ENCODE measurements at places on chromosomes 1 and 21.

- peak; percentile 62 for DNase-seq
Measured at GRCh38 chr1:184050636-184051035, 894 bp upstream of the TSEN15 start.

DNA sequence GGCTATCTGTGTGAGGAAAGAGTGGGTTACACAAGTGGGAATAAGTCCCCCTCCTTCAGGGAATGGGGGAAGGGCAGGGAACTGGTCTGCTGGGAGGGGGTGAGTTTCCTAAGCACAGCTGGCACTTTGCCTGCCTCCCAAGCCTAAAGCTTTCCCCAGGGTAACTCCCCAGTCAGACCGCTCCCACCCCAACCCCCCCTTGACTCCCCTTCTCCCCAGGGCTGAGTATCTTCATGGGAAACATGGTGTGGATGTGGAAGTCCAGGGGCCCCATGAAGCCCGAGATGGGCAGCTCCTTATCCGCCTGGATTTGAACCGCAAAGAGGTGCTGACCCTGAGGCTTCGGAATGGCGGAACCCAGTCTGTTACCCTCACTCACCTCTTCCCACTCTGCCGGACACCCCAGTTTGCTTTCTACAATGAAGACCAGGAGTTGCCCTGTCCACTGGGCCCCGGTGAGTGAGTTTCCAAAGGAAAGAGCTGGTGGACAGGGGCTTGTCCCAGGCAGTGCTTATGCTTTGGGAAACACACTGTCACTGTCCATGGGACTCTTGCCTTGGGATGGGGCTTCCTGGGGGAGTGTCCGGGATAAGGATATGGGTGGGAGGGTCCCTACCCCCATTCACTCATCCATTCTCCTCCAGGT lies 14.9 kb downstream of the MOV10 start:
- DNase-seq: no peak

GRCh38 chr1:25544819-25545218 lies 1.4 kb downstream of the LDLRAP1 start:
- DNase-seq: no peak

DNA sequence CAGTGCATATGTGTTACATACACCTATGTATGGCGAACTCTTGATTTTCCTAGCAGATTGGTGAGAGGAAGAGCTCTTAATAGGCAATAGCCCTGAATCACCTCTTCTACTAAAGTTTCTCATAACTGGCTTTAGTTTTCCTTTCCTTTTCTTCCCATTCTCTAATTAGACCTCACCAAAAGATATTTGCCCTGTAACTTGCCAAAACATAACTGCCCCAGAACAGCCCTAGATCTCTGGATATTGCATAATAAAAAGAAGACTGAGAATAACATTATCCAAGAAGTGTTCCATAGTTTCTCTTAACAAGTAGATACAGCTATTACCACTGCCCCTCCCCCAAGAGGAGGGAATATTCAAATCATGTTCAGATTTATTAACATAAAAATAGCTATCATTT lies 16.3 kb downstream of the SGIP1 start:
- no peak for DNase-seq

DNA sequence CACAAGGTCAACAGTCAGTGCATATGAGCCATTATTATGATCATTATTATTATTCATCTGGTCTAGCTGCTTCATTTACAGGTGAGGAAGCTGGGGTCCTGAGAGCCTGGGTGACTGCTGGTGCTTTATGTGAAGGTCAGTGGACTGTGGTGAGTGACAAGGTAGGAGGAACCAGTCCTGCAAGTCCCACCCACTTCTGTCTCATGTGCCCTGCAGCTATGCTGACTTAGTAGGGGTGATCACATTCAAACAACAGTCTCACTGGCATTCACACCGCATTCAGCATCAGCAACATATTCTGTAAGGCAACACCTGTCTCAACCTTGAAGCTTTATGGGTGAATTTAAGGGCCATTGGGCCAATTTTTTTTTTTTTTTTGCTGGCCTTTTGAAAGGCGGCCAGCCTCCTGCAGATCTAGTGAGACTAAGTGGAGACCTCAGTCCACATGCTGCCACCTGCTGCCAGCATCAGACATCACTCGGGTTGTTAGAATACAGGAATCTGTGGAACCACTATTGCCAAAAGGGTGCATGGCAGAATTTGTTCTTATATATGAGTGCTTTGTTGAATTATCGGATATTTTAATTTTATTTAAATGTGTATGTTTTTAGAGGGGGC lies 59.9 kb upstream of the CACNA1E start:
- peak; percentile 18 for DNase-seq

Data from fibroblast of upper back skin (primary cell).